ENCODE measurements at places on chromosomes 1 and 21.

- no peak for DNase-seq
Observed at GRCh38 chr1:157382351-157382750, 170.0 kb downstream of the FCRL5 start.

- DNase-seq, result no peak
Observed at GRCh38 chr1:170239445-170239844, 93.7 kb downstream of the NTMT2 start.

- DNase-seq, result no peak
Observed at GRCh38 chr1:4170548-4171340, 270.7 kb upstream of the C1orf174 start.

DNA sequence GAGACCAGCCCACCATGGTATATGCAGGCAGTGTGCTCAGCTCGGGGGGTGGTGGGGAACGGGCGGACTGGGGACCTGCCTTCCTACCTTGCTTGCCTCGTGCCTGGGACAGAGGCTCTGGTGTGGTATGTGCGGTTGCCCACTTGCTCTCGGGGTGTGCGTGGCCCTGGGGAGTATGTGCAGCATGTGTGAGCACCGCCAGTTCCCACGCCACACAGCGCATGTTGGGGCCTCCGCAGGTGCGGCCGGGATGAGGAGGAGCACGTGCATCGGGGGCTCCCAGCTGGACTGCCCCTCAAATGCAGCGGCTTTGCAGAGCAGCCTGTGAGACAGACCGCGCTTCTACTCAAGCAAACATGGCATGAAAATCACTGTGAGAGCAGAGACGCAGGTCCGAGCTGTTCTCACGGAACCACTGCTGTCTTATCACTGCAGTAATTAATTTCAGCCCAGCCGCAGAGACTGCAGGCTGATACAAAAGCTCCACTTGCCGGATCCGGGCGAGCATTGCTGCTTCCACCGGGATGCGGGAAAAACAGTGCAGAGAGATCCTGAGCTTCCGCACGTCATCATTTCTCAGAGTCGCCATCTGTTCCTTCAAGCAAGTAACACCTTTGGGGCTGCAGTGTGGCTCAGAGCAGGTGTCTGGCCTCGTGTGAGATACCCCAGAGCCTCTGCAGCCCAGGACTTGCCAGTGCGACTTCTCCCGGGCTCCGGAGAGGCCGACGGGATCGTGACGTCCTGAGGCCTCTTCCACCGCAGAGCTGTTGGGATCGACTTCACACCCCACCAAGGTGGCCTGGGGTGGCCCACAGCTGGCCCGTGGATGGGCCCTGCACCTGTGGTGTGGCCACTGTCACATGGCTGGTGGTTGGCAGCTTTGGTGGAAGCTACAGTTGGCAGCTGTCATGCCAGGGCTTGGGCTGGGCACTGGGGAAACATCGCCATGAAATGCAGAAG, 92.6 kb upstream of the ACTRT2 start:
- DNase-seq, result no peak

GRCh38 chr1:33176887-33177286, 5.0 kb downstream of the TRIM62 start:
- DNase-seq, result no peak

GRCh38 chr1:43143441-43143888, 28.6 kb downstream of the EBNA1BP2 start:
- no peak for DNase-seq

DNA sequence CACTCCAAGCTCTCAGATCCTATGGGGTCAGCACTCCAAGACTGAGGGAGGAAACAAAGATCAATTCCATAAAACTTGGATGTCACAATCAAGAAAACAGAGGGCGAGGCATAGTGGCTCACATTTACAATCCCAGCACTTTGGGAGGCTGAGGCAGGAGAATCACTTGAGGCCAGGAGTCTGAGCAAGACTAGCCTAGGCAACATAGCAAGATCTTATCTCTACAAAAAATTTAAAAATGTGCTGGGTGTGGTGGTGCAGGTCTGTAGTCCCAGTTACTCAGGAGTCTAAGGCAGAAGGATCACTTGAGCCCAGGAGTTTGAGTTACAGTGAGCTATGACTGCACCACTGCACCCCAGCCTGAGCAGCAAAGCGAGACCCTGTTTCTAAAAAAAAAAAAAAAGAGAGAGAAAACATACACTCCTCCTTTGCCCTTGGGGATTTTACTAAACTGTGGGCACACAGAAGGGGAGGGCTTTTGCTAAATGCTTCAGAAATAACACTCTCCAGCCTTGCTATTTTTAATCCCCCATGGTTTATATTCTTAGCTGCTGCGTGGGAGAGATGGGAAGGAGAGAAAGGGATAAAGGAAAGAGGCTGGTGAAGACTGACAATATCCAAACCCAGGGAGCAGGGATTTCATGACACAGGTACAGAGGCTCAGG, 18.1 kb downstream of the ARHGEF2 start:
- no peak for DNase-seq

- DNase-seq, result no peak
Observed at GRCh38 chr1:111943066-111943465, 46.4 kb downstream of the KCND3 start.

GRCh38 chr1:232795497-232796053, 9.6 kb upstream of the MAP10 start:
- no peak for DNase-seq

GRCh38 chr1:68525781-68526180, 28.9 kb upstream of the DEPDC1 start:
- no peak for DNase-seq

DNA sequence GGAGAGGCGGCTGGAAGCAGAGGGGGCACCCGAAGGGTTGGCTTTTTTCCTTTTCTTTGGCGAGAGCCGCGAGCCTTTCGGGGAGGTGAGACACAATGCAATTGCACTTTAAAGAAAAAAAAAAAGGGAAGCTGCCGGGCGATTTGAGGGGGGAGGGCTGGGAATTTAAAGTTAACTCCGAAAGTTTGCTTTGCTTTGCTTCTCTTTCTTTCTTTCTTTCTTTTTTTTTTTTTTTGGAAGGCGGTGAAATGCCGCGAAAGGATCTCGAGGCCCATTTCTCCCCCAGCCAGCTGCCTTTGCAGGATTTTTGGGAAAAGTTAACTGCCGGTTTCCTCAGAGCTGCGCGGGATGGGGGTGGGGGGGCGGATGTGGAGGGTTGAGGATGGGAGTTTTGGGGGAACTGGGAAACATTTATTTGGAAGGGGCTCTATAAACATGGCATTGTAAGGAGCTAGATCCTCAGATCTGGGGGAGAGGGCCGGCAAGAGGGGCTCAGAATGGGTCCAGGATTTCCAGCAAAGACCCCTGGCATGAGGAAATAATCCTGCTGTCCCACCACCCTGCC, 997 bp downstream of the ZNF362 start:
- no peak for DNase-seq

- no peak for DNase-seq
Observed at GRCh38 chr1:88658419-88658818, 25.7 kb upstream of the PKN2 start.
